ENCODE measurements at places on chromosomes 2 and 18.

- no peak for DNase-seq
Observed at GRCh38 chr2:231926761-231927565, 767 bp upstream of the NPPC start.

DNA sequence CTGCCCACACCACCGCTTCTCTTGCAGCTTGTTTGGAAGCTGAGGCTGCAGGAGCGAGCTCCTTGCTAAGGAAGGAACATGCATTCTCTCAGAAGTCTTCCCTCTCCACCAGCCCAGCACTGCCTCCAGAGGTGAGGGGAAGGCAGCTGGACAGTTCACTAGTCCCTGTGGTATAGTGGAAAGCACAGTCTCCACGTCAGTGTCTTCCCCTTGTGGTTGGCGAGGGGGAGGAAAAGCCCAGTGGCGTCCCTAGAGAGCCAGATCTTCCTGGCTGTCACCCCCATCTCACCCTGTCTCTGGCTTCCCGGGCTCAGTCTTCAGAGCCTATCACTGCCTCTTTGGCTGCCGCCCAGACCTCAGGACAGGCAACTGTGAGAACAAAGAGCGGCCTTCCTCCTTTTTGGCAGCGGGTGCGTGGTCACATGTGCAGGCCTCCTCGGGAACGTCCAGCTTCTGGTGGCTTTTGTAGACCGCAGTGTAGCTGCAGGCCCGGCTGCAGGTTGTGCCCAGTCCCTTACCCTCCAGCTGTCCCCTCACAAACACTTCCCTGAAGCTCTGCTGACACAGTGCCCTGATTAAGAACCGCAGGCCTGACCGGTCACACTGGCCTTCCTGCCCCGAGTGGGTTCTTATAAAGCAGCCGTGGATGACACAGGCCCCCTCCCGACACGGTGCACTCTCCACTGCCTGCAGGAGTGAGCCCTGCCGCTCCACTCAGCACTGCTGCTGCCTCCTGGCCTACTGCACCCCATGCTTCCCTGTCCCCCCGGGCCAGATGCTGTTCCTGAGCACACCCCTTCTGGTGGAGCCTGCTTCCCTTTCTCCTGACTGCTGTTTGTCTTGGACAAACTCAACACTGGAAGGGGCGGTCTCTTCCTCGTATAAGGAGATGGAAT, 90.9 kb downstream of the RNF144A start:
- no peak for DNase-seq

- DNase-seq, result no peak
Observed at GRCh38 chr18:43563780-43564179, 286.5 kb upstream of the SYT4 start.

DNA sequence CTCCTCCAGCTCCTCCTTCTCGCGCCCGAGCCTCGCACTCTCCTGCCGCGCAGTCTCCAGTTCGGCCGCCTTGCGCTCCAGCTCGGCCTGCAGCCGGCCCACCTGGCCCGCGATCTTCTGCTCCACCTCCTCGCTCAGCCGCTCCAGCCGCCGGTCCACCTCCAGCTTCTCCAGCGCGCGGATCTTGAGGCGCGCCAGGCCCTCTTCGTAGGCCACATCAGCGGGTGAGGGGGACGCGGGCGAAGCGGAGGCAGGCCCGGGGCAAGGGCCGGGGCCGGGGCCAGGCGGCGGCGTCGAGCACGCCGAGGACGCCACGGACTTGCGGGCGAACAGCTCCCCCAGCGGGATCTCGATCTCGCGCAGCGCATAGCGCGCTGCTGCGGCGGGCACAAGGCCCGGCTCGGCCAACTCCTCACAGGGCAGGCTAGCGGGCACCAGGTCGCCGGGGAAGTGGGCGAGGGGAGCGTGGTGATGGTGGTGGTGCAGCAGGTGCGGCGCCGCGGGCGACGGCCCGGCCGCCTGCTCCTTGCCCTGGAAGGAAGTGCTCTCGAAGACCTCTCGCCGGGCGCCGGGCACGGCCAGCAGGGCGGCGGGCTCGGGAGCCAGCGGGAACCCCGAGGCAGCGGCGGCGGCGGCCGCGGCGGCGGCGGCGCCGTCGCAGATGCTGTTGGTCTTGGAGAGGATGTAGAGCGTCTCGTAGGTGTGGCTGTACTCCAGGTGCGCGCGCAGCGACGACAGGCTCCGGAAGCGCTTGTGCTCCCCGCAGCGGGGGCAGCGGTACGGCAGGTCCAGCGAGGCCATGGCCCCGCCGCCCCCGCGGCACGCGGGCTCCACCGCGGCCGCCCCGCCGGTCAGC, 15.2 kb downstream of the FBXO41 start:
- peak; percentile 47 for DNase-seq

GRCh38 chr2:69237070-69237670, 149.9 kb downstream of the GFPT1 start:
- no peak for DNase-seq

DNA sequence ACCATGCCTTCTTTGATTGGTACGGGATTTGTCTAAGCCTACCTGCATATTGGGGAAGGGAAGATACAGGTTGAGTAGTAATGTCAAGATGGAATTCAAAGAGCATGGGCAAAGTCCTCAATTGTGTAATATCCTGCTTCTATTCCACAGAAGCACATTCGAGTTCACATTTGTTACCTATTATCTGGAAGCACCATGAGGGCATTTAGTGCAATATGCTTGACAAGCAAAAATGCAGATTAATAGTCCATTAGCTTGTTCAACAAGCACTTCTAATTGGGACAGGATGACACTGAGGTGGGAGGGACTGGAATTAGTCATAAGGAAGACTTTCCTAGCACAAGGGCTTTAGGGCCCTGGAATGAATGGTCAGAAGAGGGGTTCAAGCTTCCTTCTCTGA, 40.5 kb downstream of the MYO5B start:
- DNase-seq, result no peak

DNA sequence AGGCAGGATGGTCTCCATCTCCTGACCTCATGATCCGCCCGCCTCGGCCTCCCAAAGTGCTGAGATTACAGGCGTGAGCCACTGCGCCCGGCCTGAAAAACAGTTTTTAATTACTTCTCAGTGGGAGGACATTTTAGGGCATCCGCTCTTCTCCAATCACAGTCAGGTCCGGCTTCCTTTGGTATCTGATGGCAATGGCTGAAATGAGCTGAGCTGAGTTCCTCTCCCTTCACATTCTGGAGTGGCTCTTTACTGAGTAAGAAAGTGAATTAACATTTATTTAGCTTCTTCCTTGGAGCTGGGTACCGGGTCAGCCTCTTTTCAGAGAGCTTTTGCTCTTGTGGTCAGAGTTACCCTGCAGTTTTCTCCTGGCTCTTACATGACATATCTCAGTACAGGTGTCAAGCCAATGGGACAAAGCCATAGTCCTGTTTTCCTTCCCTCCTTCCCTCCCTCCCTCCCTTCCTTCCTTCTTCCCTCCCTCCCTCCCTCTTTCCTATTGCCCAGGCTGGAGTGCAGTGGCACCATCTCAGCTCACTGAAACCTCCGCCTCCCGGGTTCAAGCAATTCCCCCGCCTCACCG, 1.1 kb upstream of the TTC27 start:
- DNase-seq, result no peak

GRCh38 chr2:150566289-150566688, 78.8 kb upstream of the RND3 start:
- DNase-seq, result no peak

GRCh38 chr18:32264401-32264800, 74.6 kb downstream of the MEP1B start:
- no peak for DNase-seq

GRCh38 chr2:182368996-182369395, 57.8 kb downstream of the PDE1A start:
- DNase-seq, result no peak

- DNase-seq, result peak; percentile 82
Observed at GRCh38 chr2:9799729-9800632, 43.3 kb upstream of the TAF1B start.

DNA sequence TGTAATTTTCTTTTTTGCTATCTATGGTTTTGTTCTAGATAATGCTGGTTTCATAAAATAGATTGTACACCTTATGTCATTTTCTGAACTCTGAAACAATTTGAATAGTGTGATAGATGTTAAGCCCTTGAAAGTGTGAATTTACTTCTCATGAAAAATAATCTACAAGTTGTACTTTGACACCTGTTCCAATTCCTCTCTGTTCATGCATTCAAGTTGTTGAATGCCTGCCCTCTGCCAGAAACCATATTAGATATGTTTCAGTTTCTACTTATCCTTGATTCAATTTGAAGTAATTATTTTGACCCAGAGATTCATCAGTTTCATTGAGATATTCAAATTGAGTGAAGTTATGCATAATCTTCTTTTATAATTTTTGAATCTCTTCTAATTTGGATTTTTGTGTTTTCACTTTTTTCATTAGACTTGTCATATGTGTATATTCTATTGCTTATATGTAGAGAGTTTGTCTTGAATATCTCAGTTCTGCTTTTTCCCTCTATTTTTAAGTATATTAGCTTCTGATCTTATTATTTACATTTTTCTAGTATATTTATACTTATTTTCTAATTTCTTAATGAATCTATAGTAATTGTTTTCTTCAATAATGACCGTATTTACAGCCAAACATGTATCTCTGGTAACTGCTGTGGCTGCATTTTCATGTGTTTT, 143.3 kb upstream of the TACR1 start:
- DNase-seq, result no peak

- no peak for DNase-seq
Observed at GRCh38 chr2:207807516-207807915, 37.8 kb upstream of the FZD5 start.

GRCh38 chr2:134104754-134105153, 149.1 kb upstream of the MGAT5 start:
- DNase-seq, result no peak

DNA sequence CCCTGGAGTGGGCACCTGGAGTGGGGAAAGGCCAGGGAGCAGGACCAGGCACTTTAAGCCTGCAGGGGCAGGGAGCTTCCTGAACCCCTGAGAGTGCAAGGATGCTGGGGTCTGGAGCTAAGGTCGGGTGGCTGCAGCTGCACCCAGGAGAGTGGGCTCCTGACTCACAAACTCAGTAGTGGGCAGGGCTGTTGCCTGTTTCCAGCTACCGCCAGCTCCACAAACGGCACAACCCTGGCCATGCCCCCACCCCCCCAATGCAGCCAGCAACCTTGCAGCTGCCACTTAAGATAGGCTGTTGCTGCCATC, 688.8 kb downstream of the NYAP2 start:
- no peak for DNase-seq

- no peak for DNase-seq
Observed at GRCh38 chr2:181376442-181376841, 80.7 kb upstream of the ITGA4 start.

- no peak for DNase-seq
Observed at GRCh38 chr18:70250781-70251180, 38.1 kb upstream of the SOCS6 start.

GRCh38 chr2:168461178-168461941, 5.3 kb downstream of the CERS6 start:
- DNase-seq, result no peak

- no peak for DNase-seq
Observed at GRCh38 chr2:132448771-132449170, 32.2 kb downstream of the GPR39 start.

- no peak for DNase-seq
Observed at GRCh38 chr2:44895061-44895460, 46.4 kb upstream of the SIX3 start.

DNA sequence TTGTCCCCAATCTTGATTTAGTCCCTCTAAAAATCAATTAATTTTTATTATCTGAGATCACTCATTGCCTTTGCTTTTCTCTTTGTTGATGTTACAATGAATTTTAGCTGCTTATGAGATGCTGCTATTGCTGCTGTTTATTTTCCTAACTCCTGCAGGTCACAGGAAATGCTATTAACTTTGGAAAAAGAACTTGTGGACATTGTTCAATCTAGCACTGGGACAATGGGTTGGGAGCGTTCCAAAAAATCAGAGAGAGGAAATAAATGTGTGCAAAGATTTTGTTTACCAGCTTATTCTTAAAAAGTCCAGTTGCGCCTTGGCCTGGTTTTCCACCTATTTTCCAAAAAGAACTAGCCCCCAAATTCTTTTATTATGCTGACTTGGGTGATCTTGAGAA, 268.3 kb downstream of the PTH2R start:
- DNase-seq, result no peak

DNA sequence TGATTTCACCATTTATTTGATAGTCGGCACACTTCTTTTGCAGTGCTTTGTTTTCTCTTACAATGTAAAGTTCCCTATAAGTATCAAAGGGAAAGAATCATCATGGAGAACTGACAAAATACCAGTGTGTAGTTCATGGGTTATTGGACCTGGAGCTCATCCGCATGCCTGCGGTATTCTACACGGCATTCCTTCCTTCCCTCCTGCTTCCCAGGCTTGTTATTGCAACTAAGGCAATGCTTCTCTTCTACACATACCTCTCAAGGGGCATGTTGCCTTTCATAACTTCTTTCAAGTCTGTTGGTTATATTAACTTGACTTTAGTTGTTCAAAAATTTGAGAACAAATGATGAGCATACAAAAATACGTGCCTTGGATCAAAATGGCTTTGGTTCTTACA, 24.3 kb upstream of the FAP start:
- no peak for DNase-seq

DNA sequence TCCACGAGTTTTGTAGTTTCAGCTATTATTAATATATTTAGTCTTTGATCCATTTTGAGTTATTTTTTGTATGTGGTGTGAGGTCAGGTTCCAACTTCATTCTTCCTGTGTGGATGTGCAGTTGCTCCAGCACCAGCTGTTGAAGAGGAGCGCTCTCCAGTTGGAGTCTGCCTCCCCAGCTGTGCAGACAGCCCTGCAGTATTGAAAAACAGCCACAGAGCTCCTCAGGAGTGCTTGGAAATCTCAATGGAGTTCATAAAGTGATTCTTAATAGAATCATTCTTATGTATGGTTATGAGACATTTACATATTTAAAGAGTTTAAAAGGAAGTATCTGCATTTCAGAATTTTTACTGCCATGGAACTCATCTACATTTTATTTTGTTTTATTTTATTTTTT, 17.3 kb downstream of the DGKD start:
- no peak for DNase-seq

DNA sequence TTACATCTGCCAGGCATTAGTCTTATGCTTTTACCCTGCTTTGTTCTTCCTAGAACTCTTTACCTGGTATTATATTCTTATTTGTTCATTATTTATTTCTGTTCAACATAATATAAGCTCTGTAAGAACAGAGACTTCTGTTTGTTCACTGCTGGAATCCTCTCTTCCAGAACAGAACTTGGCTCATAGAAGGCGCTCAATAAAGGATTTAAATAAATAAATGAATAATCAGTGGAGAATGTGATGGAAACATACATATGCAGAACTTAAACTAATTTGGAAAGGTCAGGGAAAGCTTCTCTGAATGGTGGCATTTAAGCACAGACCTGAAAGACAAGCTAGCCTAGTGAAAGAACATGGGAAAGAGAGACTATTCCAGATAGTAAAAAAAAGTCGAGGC, 24.3 kb downstream of the NCKAP1 start:
- no peak for DNase-seq

- no peak for DNase-seq
Observed at GRCh38 chr2:118921646-118922045, 20.3 kb upstream of the MARCO start.

DNA sequence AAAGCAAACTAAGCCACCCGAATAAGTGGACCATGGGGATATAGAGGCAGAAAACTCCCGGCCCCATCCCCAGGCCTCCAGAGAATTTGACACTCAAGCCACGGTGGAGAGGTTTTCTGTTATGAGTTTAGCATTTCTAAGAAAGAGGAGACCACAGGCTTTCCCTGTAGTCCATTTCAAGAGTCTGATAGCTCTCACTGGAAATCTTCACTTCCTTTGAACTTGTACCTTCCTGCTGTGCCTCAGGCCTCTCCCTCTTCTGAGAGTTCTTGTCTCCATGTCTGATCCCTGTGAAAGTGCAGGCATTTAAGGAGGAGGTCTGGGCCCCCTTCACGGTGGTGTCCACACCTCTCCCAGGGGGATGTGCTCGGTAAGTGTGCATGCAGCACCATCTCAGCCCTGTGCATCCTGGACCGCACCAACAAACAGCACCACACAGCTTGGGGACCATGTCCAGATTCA, 113.7 kb downstream of the BCL2 start:
- DNase-seq, result no peak
